ENCODE measurements at places on chromosomes 11 and 22.
A peak's percentile ranks its signal among the peaks of the same experiment; 100 is the strongest.

- peak; percentile 62 for DNase-seq
These were observed 17.1 kb upstream of the TOLLIP start for GRCh38 chr11:1326435-1327063.

DNA sequence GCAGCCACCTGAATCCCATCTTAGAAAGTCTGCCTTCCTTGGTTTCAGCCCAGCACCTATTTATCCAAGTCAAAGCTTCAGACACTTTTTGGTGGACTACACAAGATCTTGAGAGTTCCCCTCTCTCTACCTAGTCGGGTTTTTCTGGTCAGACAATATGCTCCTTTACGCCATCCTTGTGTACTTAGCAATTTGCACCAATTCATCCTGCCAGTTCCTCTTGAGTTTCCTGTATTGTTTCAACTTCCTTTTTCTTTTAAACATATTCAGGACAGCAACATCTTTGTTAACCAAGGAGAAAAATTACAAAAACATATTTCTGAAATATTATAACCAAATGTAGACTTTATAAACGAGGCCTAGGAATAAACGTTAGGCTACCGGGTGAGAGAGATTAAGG is 368.2 kb upstream of the CADM1 start:
- DNase-seq, result no peak

GRCh38 chr22:18115906-18116371 is 5.3 kb downstream of the TUBA8 start:
- no peak for DNase-seq

DNA sequence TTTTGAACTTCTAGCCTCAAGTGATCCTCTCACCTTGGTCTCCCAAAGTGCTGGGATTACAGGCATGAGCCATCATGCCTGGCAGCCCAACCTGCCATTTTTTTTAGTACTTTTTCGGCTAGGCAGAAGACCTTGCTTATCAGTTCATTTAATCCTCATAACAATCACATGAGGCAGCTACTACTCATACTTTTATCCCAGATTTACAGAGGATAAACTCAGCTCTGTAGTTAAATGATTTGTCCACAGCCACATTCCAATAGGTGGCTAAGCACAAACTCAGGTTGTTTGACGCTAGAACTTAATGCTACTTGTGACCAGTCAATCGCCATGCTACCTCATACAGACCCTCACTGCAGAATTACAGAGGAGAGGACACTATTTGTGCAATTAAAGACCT is 28.1 kb downstream of the SBF2 start:
- no peak for DNase-seq
